ENCODE measurements at places on chromosomes 2 and 18.

GRCh38 chr2:14936426-14936825, 303.9 kb downstream of the LRATD1 start:
- no peak for DNase-seq

DNA sequence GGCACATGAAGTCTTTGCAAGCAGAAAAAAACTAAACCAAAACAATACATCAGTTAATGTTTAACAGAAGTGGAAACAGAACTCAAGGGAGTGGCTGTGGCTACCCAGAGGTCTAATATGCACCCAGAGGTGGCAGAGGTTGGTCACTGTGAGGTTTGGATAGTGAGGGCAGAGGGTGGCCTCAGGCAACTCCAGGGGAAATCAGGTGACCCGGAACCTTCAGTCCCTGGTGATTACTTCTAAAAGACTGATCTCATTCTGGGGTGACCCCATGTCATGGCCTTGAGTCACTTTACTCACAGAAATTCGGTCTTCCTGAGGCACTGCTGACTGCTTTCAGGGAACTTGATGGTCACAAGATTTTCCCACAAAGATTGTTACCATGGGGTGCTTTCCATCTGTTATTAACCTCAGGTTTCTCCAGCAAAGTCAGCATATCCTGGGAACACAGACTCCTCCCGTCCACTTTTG, 99.4 kb downstream of the TMEM17 start:
- DNase-seq, result no peak

DNA sequence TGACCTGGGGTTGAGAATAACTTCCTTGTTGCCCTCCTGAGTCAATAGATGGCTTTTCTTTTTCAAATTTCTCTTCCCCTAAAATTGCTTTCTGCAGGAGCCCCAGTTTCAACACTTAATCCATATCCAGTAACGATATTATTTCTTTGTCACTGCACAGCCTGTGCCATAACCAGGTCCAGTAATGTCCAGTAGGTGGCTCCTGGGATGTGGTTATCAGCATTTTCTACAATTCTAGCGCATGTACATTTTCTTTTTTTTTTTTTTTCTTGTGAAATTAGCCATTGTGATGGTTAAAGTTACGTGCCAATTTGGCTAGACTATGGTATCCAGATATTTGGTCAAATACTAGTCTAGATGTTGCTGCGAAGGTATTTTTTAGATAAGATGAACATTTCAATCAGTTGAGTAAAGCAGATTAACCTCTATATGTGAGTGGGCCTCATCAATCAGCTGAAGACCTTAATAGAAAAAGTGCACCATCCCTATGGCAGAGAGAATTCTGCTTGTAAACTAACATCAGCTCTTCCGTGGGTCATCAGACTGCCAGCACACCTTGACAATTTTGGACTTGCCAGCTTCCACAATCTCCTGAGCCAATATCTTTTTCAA, 72.9 kb upstream of the SCG2 start:
- DNase-seq, result no peak

DNA sequence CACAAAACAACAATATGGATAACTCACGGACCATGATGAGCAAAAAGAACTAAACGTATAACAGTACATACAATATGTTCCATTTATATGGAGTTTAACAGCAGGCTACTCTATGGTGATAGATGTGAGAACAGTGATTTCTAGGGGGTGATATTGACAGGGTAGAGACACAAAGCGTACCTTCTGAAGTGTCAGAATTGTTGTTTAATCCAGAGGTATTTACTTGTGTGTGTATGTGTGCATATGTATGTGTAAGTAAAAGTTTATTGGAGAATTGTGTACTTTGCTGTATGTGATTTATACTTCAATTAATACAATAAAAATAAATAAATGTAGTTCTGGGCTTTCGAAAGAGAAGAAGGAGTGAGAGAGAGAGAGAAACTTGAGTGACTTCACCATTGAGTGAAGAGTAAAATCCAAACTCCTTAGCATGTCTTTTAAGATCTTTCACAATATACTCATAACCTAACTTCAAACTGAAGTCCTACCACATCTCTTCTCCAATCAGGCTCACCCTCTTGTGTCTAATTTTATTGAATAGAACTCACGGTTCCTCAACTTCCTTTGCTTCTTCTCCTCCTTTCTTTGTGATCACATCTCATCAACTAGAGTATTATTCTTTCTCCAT, 126.0 kb upstream of the KLF7 start:
- DNase-seq, result no peak

GRCh38 chr18:40341701-40342100, 1613.3 kb upstream of the PIK3C3 start:
- DNase-seq, result no peak

- no peak for DNase-seq
Measured at GRCh38 chr2:200270732-200271131, 35.8 kb upstream of the SPATS2L start.

- DNase-seq, result no peak
Measured at GRCh38 chr2:86036669-86037138, 69.0 kb downstream of the POLR1A start.

DNA sequence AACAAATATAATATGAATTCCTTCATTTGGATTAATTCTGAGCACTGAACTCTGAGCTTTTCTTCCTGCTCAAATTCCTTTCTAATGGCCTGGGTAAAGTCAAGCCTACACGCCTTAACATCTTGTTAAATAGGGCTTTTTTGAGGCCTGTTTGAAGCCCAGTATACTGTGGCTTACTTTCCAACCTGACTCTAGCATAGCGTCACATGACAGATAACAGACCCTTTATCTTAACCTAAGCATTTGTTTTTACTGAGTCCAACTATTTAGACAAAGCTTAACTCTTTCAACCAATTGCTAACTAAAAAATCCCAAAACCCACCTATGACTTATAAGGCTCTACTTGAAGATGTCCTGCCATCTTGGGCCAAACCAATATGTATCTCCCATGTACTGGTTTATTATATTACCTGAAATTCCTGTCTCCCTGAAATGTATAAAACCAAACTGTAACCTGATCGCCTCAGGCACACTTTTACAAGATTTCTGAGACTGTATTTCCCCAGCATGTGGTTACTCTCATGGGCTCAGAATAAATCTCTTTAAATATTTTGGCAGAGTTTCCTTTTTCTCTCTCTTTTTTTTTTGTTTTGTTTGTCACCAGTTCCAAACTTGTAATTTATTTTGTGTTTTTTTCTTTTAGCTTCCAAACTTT, 271.1 kb upstream of the VWC2L start:
- no peak for DNase-seq

DNA sequence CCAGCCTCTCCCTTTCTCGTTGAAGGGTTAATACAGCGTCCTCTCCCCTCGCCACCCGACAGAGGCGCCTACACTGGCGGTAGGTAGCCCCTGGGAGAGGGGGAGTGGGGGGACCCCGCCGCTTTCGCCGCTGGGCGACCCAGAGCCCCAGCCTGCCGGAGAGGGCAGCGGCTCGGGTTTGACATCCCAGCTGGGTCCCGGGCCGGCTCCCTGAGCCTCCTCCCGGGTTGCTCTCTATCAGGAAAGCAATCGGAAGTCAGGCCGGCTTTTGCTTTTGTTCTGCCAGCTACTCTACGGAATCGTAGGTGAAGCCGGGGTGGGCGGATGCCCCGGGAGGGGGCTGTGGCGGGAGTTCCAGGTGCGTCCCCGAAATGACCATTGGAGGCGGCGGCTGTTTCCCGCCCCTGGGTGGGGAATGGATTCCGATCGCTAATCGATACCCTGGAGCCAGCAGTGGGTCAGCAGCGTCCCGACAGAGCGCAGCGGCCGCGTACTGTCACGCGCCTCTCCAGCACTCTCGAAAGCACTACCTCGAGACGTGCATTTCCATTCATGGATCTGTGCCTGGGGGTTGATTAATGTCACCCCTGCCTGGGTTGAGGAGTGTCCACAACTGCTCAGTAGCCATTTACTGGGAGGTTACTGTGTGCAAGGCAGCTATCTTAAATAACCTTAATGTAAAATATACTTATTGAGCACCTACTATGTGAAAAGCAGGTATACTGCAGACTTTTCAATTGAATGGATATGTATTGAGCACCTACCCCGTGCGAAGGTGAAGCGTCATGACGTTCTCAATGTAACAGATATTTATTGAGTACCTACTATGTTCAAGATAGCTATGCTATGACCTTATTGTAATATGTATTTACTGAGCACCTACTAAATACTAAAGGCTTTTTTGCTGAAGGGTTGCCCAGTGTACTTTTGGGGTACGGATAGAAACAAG, 1.1 kb downstream of the MAPK4 start:
- DNase-seq, result no peak

- no peak for DNase-seq
Measured at GRCh38 chr2:123999681-124000080, 25.4 kb upstream of the CNTNAP5 start.

DNA sequence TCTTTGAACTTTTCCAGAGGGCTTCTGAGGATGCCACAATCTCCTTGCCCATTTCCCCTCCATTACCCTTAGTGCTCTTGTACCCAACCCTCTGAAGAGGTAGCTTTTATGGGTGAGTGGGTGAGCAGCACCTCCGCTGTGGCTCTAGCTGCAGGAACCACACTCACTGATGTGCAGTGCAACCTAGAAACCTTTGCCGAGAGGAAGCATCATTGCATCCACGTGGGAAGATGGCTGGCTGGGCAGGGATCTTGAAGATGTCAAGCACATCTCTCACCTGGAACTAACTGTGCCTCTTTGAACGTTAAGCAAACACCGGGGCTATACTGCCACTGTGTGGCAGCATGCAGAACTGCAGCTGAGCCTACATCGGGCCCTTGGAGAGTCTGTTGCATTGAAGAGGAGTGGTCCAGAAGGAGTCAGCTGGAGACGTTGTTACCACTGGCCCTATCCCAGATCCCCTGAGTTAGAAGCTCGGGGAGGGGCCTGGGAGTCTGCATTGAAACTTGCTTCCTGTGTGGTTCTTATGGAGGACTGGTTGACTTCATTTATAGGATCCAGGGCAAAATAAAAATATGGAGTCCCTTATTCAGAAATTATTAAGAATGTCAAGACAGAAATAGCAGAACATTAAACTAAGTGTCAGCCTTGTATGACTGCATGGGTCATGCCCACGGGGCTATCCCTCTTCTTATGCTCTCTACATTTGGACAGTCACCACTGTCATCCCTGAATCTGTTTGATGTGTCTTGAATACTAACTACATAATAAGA, 28.7 kb downstream of the IGFBP5 start:
- DNase-seq, result peak; percentile 31

- DNase-seq, result no peak
Measured at GRCh38 chr18:1846640-1847039, 724.7 kb downstream of the METTL4 start.

DNA sequence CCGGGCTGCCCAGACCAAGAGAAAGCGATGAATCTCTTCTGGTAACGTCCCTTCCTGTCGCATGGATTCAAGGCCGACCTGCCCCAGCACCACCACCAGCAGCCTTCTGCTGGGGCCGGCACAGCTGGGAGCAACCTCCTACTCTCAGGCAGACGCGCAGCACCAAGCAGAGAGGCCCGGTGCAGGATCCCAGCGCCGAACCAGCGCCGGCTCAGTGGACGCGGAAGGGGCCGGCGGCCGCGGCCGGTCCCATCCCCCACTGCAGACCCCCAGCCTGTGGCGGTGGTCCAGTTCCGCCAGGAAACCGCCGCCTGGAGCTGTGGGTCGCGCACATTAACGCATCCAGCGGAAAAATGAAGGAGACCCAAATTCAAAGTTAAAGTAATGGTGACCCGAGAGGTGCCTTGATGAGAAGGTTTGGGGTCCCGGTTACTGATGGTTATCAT, 525 bp upstream of the MAL start:
- DNase-seq, result no peak

DNA sequence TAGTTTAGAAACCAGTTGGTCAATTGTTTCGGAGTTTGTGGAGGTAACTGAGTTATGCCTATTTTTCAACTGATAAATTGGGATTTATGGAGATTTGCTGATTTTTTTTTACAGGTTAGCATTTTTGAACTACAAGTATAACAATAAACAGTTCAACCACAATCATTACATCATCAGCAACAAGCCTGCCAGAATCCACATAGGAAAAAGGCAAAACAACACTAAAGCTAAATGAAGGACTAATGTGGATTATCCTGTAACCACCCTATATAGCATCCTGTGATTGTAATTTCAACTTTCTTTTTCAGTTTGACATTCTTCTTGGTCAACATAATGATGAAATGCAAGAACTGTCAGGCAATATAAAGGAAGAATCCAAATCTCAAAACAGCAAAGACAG, 76.5 kb downstream of the CCDC102B start:
- no peak for DNase-seq

DNA sequence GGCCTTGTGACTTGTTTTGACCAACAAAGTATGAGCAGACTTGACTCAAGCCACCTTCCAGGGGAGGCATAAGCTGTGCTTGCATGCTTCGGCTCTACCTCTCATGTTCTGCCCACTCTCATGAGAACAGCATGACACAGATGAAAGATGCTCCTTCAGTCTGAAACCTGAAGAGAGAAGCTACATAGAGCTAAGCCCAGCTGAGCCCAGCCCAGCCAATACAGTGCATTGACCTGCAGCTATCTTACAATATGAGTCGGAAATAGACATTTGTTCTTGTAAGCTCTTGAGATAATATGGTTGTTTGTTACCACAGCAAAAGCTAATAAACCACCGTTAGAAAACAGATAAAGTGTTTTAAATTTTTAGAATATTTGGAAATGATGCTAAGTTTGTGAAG, 426.7 kb upstream of the PKDCC start:
- no peak for DNase-seq

- no peak for DNase-seq
Measured at GRCh38 chr2:203690117-203690431, 16.4 kb upstream of the CD28 start.

GRCh38 chr2:173204316-173204715, 128.7 kb downstream of the MAP3K20 start:
- no peak for DNase-seq

DNA sequence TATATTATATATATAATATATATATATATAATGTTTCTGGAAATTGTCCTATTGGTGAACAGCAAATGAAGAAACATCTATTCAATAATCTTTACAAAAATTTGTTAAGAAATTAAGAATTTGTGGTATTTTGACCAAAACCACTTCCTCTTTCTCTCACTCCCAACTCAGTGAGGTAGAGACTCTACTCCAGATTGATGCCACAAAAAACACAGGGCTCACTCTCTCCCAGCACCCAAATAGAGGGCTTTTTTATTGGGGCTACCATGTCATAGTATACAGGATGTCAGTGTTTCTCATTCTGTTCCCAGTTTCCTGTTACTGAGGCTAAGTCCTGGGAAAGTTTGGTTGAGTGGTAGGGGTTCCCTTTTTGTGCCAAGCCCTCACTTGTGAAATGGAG, 1155.4 kb downstream of the BCL11A start:
- DNase-seq, result no peak

- DNase-seq, result no peak
Measured at GRCh38 chr2:205698286-205699268, 16.3 kb downstream of the NRP2 start.

DNA sequence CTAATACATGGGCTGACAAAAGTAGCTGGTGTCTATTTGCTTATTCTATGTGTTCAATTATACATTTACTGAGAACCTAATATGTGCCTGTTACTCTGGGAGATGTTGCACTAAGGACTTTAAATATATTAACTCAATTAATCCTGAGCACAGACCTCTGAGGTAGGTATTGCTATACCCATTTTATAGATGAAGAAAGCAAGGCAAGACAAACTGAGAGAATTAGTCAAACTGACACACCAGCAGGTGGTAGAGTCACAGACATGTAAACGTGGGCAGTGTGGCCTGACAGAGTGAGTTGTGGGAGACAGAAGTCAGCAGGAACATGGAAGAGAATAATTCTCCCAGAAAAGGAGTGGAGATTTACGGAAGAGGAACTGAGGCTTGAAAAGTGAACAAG, 428.9 kb downstream of the LPIN1 start:
- DNase-seq, result no peak

GRCh38 chr2:44894058-44894457, 47.4 kb upstream of the SIX3 start:
- no peak for DNase-seq

All from NCI-H187 (cell line).